ENCODE measurements at places on chromosomes 16 and 17. TPM values are rescaled to one million over a fixed set of nuclear protein-coding genes. Genes with fewer than 3 reads are reported as not detected.

WFIKKN1 gene
- total RNA-seq: 0.16 TPM

FGF11 gene
- total RNA-seq: 11.7 TPM

RANBP10 gene
- total RNA-seq: 11.1 TPM

CCL22 gene
- total RNA-seq: not detected

PLA2G10 gene
- not detected for total RNA-seq

SMTNL2 gene
- total RNA-seq: 48.6 TPM

COX4I1 gene
- total RNA-seq: 2,129 TPM

KRT33B gene
- not detected for total RNA-seq

LITAFD gene
- not detected for total RNA-seq

LGALS9C gene
- total RNA-seq: not detected

CDH13 gene
- total RNA-seq: 173 TPM

PKD1 gene
- total RNA-seq: 85.8 TPM

PHLPP2 gene
- 2.1 TPM for total RNA-seq

PRPF8 gene
- 120 TPM for total RNA-seq

MEFV gene
- 1.1 TPM for total RNA-seq

C16orf54 gene
- total RNA-seq: 0.73 TPM

ABCA3 gene
- total RNA-seq: 7.4 TPM

GAS2L2 gene
- total RNA-seq: 0.27 TPM

INCA1 gene
- 2.4 TPM for total RNA-seq

GEMIN4 gene
- total RNA-seq: 12.6 TPM

HEATR9 gene
- total RNA-seq: not detected

GLTPD2 gene
- not detected for total RNA-seq

PRAC1 gene
- total RNA-seq: not detected

WNK4 gene
- total RNA-seq: not detected

MYCBPAP gene
- total RNA-seq: 0.81 TPM

ANKS4B gene
- total RNA-seq: not detected

ZNF207 gene
- total RNA-seq: 58.4 TPM

RND2 gene
- total RNA-seq: 1.5 TPM

HBZ gene
- total RNA-seq: not detected

FBXO47 gene
- total RNA-seq: not detected

TSPAN10 gene
- 0.24 TPM for total RNA-seq

TBC1D3E gene
- not detected for total RNA-seq

LRRC37A gene
- 1.1 TPM for total RNA-seq

ACE gene
- 4.8 TPM for total RNA-seq

RAB26 gene
- total RNA-seq: 0.87 TPM

NECAB2 gene
- 1.8 TPM for total RNA-seq

RNF213 gene
- 28.6 TPM for total RNA-seq

OR1F1 gene
- not detected for total RNA-seq

RAB37 gene
- total RNA-seq: 2.6 TPM

KRT36 gene
- not detected for total RNA-seq

TBCD gene
- total RNA-seq: 43.4 TPM

TEKT5 gene
- not detected for total RNA-seq

CCL17 gene
- total RNA-seq: not detected

Measured in Right ventricle myocardium inferior (tissue), 1 donor.